ENCODE measurements at places on chromosomes 12 and 14.
A peak's percentile ranks its signal among the peaks of the same experiment; 100 is the strongest.

DNA sequence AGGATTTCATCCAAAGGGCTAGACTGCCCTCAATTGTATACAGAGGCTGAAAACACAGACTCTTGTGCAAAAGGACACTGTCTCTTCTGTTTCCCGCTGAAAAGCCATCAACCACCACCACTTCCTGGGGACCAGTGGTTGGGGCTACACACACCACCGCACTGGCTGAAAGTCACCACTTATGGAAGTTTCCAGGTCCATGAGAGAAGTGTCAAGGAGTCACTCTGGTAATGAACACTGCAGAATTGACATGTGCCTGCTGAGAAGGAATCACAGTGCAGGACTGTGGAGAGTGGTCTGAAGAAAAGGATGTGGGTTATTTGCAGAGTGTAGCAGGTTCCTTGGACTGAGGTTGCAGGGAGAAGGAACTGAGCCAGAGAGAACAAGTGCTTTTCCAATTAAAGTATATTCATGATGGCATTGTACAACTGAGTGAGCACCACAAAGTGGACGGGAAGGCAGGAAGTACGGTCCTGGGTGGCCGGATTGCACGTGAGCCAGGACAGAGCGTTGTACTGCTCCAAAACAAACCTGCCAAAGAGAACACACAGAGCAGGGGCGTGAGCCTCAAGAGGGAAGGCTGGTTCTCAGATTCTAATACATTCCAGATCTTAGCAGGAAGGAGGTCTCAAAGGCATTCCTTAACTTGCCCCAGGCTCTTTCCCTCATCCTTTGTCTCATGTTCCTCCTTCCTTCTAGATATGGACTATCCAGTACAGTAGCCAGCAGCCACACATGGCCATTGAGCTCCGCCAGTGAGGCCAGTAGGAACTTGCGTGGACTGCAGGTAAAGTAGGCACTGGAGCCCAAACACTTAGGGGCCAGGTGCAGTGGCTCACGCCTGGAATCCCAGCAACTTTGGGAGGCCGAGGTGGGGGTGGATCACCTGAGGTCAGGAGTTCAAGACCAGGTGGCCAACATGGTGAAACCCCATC is 316.4 kb downstream of the MED13L start:
- no peak for DNase-seq

- DNase-seq = no peak
Observed at GRCh38 chr14:77407158-77407557, 16.2 kb downstream of the NOXRED1 start.

DNA sequence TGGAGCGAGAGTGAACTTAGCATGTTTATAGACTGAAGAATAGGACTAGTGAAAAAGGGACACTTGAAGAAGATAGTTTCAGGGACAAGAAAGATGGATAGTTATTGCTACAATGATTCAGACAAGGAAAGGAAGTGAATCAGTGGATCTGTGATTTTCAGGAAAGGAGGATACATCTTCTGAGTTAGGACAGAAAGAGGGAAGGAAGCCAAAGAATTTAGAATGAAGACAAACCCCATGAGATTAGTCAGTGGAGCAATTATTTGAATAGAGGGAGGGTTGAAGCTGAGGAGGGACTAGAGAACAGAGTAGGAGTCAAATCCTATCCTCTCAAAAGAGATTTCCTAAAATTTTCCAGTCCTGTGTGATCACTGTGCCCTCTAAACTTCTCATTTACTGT is 282.7 kb downstream of the AKAP6 start:
- no peak for DNase-seq

GRCh38 chr12:113622410-113622809 is 150.7 kb upstream of the LHX5 start:
- no peak for DNase-seq

GRCh38 chr12:81128930-81129554 is 51.2 kb downstream of the ACSS3 start:
- DNase-seq = no peak

- no peak for DNase-seq
Observed at GRCh38 chr12:77724367-77724957, 106.2 kb upstream of the NAV3 start.

DNA sequence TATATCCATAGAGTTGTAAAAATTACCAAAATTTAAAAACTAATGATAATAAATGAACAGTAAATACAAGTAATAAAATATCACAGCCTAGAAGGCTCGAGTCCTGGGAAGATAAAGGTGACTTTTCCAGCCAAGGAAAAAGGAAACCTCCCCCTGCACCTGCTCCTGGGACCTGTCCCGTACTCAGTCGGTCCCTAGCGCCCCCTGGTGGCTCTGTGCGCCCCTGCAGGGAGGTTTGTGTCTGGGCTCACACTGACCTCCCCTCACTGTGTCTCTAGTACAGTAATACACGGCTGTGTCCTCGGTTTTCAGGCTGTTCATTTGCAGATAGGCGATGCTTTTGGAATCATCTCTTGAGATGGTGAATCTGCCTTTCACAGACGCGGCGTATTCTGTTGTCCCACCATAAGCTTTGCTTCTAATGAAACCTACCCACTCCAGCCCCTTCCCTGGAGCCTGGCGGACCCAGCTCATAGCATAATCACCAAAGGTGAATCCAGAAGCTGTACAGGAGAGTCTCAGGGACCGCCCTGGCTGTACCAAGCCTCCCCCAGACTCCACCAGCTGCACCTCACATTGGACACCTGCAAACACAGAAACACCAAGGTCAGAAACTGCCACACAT is 1030.4 kb downstream of the TMEM121 start:
- DNase-seq = peak; percentile 77

GRCh38 chr14:77979171-77979570 is 179.3 kb downstream of the ADCK1 start:
- no peak for DNase-seq

DNA sequence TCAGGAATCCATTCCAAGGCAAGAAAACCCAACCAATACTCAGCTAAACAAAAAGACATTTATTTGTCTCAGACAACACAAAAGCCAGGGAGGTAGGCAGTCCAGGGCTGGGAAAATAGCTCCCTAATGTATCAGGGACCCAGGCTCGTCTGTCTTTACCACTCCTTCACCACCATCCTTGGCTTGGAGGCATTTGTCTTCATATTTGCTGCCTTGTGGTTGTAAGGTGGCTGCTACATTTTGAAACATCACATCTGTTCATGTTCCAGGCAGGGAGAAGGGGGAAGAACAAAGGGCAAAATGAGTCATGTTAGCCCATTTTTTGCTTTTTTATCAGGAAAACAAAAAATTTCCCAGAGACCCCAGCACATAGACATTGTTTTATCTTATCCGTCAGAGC is 44.8 kb upstream of the PCED1B start:
- no peak for DNase-seq

- DNase-seq = no peak
Observed at GRCh38 chr12:131141514-131141913, 187.8 kb downstream of the ADGRD1 start.

DNA sequence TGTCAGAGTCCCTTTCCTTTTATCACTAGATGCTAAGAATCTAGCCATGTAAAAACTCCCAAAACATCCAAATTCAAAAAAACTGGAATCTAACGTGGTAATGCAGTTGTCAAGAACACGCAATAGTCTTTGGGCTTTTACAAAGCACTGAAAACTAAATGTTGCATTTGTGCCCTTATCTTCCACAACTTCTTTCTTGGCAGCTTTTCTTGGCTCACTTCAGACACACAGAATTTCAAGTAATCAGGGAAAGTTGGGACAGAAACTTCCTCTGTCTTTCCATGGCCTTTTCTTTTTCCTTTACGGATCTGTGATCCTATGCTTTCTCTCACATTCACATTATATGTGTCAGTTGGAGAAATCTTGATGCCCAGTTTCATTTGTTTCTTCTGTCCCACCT is 136.0 kb downstream of the CRADD start:
- no peak for DNase-seq

- no peak for DNase-seq
Observed at GRCh38 chr14:64434528-64434927, 30.8 kb upstream of the AKAP5 start.

DNA sequence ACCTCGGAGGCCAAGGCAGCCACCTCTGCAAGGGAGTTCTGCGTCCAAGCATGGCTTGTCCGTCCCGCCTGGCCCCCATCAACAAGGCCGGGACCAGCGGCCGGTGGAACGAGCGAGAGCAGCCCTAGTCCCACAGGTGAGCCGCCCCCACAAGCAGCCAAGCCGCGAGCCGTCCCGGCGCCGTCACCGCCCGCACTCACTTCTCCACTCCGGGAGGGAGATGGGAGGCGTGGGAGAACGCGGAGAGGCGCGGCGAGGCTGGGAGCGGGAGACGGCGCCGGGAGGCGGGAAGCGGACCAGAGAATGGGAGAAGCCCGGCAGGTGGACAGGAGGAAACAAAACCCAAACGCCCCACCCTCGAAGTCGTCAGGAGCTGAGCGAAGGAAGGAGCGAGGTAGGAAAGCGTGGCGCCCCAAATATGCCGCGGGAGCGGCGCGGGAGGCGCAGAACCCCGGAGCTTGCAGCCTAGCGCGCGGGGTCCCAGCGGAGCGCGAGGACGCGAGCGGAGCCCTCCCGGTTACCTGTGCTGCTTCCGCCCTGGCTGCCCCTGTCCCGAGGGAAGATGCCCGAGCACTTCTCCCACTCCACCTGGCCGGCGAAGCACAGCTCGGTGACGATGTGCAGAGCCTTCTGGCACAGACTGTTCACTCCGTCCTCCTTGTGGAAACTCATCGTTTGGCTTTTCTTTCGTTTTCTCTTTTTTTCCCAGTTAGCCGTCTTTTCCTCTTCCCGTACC is 600 bp downstream of the SYT10 start:
- DNase-seq = peak; percentile 5

- DNase-seq = no peak
Observed at GRCh38 chr12:66956300-66956699, 277.4 kb upstream of the GRIP1 start.

DNA sequence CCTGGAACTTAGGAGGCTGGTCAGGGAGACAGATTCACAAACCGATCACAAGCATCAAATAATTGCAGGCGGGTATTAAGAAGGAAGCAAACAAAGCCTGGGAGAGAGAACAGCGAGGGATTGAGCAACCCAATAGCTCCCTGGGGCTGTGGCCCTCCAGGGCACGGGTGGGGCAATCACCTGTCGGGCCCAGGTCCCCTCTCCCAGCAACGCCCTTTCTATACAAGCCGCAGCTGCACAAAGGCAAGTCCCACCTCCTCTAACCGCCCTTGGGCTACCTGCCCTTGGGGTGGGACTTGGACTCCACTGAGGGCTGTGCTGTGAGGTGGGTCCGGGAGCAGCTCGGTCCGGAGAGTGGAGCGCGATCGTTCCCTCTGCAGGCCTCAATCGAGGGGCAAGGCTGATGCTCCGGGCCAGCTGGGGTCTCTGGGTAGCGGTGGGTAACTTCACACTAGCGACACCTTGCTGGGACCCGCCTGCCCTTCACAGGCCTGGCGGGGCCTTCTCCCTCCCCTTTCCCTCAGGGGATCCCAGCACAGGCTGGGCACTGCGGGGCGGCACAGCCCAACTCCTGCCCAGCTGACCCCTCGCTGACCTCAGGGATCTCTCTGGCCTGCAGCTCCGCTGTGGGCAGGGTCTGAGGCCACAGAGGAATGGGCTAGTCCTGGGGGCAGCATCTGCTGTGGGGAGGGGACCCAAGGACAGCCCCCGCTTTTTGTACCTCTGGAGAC is 8.0 kb downstream of the PHB2 start:
- peak; percentile 37 for DNase-seq

GRCh38 chr12:69905801-69906200 is 80.8 kb downstream of the MYRFL start:
- no peak for DNase-seq

DNA sequence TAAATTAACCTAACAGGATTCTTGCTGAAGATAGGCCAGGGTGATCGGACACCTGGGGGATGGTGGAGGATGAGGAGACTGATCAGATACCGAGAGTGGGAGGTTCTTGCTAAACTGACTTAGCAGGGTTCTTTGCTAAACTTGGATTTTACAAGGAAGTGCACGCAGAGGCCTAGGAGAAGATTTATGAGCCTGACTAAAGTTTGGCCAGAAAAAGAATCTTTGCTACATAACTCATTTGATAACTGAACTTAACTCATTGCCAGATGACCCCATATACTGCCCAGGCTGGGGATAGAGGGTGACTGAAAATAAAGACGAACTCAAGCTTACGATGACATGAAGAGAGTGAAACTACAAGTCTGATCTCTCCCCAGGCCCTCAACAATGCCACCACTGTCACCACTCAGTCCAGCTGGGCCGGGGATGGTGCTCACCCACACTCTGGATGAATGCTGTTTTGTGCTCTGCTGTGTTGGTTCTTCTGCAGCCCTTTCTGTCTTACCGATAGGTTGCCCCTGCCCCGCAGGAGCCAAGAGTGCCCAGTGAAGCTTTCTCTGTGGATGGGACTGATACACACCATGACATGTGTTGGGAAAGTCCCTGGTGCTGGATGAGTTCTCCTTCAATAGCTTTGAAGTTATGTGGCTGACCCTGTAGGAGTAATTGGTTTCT is 29.0 kb downstream of the PPFIBP1 start:
- no peak for DNase-seq

DNA sequence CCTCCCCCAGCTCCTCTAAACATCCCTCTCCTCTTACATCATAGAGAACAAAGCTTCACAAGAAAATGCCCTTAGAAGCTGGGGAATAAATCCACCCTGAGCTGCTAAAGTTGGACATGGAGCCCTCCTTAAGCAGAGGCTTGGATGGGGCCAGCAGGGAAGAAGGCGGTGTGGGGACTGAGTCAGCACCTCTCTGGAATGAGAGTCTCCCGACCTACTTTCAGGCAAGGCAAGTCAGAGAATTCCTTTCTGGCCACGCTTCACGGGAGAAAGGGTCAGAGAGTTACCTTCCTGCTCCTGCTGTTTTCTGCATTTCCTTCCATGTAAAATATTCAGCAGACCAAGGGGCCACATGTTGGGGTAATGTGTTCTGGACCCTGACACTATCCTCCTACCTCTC is 113.3 kb upstream of the PRB2 start:
- no peak for DNase-seq

DNA sequence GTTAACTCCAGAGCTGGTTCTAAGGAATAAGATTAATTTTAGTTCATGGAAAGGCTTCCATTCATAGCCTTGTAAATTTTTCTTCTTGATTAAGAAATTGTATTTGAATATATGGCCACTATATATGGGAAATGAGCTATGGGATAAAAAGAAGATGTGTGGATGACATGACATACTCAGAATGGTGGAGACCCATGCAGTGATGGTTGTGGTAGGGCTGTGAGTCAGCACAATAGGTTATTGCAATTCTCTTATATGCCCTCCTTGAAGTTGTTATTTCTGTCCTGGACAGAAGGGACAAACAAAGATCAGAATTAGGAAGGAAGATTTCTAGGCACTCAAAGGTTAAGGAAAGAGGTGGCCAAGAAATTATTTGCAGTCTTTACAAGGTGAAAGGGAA is 21.5 kb downstream of the RASSF9 start:
- no peak for DNase-seq

GRCh38 chr14:76664790-76665189 is 96.5 kb upstream of the VASH1 start:
- no peak for DNase-seq

- DNase-seq = no peak
Observed at GRCh38 chr12:79933043-79933442, 1.9 kb downstream of the PPP1R12A start.

- DNase-seq = no peak
Observed at GRCh38 chr12:94169966-94170689, 21.8 kb downstream of the PLXNC1 start.

- DNase-seq = no peak
Observed at GRCh38 chr12:109709401-109709991, 4.1 kb upstream of the FAM222A start.

Data from B cell (primary cell).